Activated B cell treated with CpG ODN at 0.5 μM for 24 hours (primary cell): ENCODE measurements at places on chromosomes 5 and 9.

DNA sequence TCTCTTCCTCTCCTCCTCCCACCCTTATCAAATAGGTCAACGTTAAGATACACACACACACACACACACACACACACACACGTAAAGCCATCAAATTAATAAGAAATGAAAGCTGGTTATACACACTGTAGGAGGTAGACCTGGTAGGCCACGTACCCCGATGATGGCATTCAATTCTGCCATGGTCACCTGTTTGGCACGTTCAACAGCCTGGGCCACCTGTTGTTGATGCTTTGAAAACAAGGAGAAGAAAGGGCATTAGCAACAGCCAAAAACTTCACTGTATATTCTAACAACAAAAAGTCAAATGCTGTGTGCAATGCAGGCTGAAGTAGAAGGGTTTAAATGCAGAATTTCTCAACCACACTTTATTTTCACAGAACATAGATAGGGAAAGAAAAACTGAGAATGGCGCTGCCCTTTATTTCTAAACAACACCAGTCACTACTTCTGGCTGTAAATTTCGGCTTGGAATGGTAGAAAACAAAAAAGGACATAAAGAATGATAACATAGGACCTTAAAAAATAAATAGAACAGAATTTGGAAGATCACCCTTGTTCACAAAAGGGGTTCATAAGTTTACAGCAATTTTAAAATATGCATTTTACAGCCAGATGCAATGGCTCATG lies 37.2 kb downstream of the TLE1 start:
- no peaks in the 10 kb centered on the region for H3K27me3 ChIP-seq
- DNase-seq: no peak
- H3K36me3 ChIP-seq: peaks cover 39% of the 10 kb centered on the region
- no peak overlapping the region for H3K4me3 ChIP-seq
- H3K4me1 ChIP-seq: peaks cover 70% of the 10 kb centered on the region

GRCh38 chr5:169185626-169186025 lies 115.3 kb downstream of the SLIT3 start:
- DNase-seq: no peak
- H3K4me1 ChIP-seq: no peaks in the 10 kb centered on the region
- H3K27me3 ChIP-seq: no peaks in the 10 kb centered on the region
- H3K36me3 ChIP-seq: no peaks in the 10 kb centered on the region
- H3K4me3 ChIP-seq: no peak overlapping the region
- no peak overlapping the region for H3K27ac ChIP-seq

- no peak overlapping the region for H3K4me3 ChIP-seq
- H3K36me3 ChIP-seq: no peaks in the 10 kb centered on the region
- H3K27ac ChIP-seq: no peak overlapping the region
- no peak for DNase-seq
- H3K27me3 ChIP-seq: peaks cover 2% of the 10 kb centered on the region
- no peaks in the 10 kb centered on the region for H3K4me1 ChIP-seq
These were observed 76.3 kb upstream of the PCSK1 start for GRCh38 chr5:96509316-96509715.

DNA sequence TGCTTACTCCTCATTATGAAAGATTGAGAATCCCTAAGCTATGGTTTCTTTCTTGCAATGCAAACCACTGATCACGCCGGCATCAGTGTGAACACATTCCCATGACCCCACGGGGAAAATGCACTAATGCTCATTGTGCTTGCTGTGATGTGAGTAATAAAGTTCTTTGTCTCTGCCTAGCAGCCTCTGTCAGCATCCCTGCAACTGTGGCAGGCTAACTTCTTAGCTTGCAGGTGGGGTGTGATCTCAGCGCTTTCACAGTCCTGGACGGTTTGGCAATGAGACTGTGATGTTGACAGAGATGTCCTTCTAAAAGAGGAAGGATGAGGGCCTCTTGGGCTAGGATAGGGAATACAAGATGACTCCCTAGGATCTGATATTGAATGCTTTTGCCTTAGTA lies 1218.7 kb downstream of the EFNA5 start:
- H3K27ac ChIP-seq: no peak overlapping the region
- H3K4me3 ChIP-seq: no peak overlapping the region
- H3K4me1 ChIP-seq: no peaks in the 10 kb centered on the region

DNA sequence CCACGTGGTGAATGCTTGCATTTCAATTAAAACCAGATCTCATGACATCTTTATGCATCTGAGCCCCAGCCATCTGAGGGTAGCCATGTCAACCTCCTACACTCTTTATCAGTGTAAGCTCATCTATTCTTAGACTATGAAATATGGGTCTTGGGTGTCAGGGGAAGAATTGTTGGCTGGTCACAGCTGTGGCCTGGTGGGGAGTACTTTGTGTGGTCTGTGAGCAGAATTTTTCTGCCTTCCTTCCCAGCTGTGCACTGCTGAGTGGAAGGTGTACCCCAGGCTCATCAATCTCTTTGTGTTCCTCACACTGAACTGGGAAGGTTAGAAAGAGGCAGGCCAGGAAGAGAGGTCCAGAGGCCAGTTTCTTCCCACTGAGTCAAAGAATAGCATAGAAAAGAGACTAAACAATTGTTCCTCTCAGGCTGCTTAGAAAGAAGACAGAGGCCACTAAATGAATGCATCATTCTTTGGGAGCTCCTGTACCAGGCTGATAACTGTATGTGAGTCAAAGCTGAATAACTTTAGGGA lies 202.7 kb upstream of the RGMB start:
- H3K4me1 ChIP-seq: no peaks in the 10 kb centered on the region
- no peak overlapping the region for H3K4me3 ChIP-seq
- no peaks in the 10 kb centered on the region for H3K27me3 ChIP-seq
- no peak for DNase-seq
- no peaks in the 10 kb centered on the region for H3K36me3 ChIP-seq

GRCh38 chr9:126307322-126308061 lies 19.1 kb upstream of the MVB12B start:
- H3K4me3 ChIP-seq: no peak overlapping the region
- H3K27ac ChIP-seq: no peak overlapping the region
- no peak for DNase-seq
- no peaks in the 10 kb centered on the region for H3K36me3 ChIP-seq
- H3K27me3 ChIP-seq: no peaks in the 10 kb centered on the region

DNA sequence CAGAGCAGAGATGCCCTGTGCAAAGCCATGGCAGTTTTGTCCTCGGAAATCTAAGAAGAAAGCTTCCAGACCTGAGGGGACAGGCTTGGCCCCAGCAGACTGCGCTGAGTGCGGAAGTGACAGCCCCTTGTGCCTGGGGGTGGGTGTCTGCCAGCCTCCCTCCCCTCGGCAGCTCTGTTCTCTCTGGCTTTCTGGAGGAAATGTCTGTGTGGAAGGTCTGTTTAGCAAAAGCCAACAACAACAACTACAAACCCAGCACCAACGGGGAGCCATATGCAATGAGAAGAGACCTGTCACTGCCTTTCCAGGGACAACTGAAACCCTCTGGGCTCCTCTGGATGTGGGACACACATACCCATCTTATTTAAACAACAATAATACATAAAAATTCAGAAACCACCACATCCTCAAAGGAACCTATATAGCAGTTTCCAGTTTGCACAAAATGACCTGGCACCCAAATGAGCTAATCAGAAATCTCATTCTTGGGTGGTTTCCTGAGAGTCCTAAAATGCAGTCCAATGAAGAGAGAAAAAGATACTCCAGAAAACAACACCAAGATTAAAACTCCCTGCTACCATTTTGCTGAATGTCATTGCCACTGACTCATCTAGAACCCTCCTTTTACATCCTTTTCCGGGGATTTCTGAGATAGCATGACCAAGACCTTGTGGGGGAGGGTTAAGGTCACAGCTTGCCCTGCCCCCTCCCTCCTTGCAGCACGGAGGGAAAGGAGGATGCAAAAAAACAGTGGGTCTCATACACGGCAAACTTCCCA lies 97.7 kb downstream of the AK8 start:
- DNase-seq: no peak
- peaks cover 9% of the 10 kb centered on the region for H3K4me1 ChIP-seq
- peaks cover 22% of the 10 kb centered on the region for H3K27me3 ChIP-seq
- no peaks in the 10 kb centered on the region for H3K36me3 ChIP-seq
